AG09319 (cell line): ENCODE measurements at places on chromosomes 6 and 20.

DNA sequence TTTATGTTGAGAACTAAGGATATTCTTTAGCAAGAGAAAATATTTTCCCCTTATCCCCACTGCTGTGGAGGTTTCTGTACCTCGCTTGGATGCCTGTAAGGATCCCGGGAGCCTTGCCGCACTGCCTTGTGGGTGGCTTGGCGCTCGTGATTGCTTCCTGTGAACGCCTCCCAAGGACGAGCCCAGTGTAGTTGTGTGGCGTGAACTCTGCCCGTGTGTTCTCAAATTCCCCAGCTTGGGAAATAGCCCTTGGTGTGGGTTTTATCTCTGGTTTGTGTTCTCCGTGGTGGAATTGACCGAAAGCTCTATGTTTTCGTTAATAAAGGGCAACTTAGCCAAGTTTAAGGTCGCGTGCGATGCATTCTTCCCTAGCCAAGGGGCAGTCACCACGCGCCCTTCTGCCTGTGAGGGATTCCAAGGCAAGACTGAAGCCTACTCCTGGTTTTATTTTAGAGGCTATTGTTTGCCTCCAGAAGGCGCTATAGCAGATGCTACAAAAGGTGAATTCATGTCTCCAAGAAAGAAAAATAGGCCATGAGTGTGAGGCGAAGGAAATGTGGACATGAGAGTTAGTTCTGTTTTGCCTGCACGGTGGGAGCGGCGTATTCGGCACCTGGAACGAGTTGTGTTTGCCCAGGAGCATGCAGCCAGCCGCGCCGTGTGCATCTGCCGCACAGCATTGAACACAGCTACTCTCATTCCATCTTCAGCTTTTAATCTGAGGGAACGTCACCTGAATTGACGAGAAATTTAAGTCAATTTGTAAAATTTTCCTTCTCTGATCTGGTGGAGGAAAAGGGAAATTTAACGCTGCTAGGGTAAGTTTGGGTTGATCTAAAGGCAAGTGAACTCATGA lies 40.3 kb upstream of the IRF4 start:
- DNase-seq, result no peak

DNA sequence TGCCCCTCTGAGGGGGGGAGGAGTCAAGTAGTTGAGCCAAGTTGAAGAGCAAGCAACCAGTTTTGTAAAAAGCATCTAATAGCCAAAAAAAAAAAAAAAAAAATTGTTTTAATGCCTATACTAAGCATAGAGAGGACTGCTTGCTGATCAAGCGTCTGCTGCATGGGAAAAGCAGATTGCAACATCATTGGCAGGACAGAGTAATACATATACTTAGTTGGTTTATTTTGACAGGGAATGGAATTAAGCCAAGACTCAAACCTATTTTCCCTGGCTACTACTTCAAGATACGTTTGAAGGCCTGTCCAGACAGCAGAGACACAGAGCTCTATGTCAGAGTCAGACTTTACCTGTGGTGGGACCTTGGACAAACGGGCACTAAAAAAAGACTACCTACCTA lies 120.5 kb downstream of the RTN4IP1 start:
- no peak for DNase-seq

GRCh38 chr6:143894655-143895054 lies 30.4 kb downstream of the ZC2HC1B start:
- DNase-seq, result no peak

DNA sequence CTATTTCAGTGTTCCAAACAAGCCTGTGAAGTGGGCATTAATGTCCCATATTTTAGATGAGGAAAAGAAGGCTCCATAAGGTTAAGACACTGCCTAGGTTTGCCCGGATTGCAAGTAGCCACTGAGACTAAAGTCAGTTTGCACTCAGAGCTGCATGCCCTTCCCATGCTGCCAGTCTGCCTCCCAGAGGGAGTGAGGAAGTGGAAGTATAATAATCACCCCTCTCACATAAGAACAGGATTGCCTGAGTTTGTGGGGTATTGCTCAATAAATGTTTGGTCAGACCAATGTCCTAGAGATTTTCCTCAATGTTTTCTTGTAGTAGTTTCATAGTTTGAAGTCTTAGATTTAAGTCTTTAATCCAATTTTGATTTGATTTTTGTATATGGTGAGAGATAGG lies 43.9 kb upstream of the CLIC5 start:
- DNase-seq, result no peak
